ENCODE measurements at places on chromosomes 12 and 14.

- DNase-seq = no peak
These were observed 67.5 kb downstream of the SETD3 start for GRCh38 chr14:99413172-99413571.

DNA sequence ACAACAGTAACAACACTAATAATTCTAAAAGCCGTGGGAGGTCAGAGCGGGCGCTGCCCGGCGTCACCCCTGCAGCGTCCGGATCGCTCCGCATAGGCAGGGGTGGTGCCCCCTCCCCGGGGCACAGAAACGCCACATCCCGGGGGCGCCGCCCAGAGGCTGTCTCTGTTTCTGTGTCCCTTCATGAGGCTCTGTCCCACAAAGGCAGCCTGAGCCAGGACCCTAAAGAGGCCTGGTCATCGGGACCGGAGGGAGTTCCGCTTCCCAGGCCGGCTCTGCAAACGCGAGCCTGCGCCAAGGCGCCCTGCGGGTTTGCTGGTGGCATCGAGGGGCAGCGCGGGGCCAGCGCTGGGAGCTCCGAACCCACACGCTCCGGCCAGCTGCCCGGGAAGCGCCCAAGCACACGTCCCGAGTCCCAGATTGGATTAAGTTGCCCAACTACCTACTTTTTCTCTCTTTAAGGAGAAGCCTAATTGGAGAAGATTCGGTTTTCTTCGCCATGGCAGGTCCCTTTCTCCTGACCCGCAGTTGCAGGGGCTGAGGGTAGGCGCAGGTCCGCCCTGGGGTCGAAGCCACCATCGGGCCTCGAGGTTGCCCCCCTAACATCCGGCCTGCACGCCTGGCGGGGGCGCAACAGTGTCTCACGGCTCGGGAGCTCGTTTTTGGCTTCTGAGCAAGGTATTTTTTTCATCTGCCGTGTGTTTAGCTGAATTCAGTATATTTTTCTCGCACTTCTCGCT is 421.7 kb downstream of the VRK1 start:
- DNase-seq = peak; percentile 14

DNA sequence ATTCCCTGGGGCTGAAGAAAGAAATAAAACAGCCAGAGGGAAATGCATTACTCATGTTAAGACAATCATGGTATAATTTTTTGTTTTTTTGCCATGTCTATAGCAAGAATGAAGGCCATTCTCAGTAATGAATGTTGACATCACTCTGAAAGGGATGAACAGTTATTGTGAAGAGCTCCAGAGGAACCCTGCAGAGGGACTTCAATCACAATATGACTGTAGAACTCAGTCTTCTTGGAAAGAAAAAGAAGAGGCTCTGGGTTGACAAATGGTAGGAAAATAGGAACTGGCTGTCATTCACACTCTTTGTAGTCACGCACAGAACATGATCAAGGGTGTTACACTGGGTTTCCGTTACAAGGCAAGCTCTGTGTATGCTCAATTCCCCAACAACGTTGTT is 73.8 kb upstream of the DACT1 start:
- DNase-seq = no peak

DNA sequence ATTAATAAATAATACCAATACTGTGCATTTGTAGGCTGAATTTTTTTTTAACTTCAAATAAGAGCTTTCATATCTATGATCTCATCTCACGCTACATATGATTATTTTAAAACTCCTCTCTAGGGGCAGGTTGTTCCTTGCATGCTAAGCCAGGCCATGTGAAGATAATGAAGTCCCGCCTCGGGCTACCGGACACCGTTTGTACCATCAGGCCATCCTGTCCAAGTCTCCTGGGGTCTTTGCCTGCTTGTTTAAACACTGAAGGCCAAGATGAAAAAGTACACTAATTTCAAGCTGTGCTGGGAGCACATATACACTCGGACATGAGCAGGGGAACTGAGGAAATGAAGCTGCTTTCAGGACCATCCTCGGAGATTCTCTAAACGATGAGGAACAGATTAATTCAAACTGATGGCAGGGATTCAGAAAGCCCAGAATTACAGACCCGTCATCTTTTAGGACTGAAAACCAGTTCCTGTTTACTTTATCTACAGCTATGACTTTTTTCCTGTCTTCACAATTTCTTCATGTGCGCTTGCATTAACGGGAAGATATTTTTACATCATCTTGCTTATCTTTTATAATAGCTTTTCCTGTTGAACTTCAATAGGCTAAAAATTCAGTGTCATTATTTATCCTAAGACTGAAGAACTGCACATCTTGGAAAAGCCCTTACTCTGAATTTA is 6.3 kb upstream of the ABHD12B start:
- DNase-seq = no peak

DNA sequence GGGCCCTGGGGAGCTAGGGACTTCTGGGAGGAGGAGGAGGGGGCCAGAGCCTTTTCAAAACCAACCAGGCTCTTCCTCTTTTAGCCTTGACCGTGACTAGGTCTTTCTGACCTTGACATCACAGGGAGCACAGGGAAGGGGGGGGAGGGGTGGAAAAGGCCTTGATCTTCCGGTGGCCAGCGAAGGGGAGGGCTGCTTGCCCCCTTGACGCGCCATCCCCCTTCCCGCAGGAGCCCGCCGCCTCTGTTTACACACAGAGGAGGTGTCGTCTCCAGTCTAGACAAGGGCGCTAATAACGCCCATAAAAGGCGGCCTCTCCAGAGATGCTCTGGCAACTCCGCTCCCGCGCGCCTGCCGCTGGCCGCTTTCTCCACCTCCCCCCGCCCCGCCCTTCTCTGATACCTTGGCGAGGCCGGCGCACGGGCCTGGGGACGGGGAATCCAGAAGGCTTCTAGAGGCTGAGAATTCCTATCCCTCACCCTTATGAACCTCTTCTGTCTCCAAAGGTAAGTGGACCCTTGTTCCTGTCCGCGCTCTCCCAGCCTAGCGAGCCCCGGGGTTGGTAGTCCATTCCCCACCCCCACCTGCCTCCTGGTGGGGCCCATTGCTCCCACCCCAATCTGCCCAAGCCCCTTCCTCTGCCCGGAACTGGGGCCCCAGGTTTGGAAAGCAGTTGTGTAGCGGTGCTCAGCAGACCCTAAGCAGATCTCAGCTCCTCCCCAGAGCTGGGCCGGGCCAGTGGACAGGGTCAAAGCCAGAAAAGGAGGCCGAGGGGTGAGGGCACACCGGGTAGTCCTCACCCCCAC is 4.9 kb upstream of the HOXC12 start:
- DNase-seq = no peak

DNA sequence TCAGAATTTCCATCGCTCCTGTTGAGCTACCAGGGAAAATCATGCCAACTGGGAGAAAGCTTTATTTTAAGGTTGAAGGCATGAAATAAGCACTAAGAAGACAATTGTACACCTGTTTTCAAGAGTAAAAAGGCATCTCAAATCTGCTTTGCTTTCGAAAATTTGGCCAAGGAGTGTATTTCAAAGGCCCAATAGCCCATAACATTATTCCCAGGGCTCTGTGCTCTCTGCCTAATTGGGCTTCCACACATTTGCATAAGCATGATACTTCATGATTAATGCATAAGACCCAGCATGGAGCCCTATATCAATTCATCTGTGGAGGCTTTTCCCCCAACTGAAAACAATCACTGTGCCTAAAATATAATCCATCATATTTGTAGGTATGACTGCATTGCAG is 258.5 kb downstream of the NOVA1 start:
- DNase-seq = no peak

DNA sequence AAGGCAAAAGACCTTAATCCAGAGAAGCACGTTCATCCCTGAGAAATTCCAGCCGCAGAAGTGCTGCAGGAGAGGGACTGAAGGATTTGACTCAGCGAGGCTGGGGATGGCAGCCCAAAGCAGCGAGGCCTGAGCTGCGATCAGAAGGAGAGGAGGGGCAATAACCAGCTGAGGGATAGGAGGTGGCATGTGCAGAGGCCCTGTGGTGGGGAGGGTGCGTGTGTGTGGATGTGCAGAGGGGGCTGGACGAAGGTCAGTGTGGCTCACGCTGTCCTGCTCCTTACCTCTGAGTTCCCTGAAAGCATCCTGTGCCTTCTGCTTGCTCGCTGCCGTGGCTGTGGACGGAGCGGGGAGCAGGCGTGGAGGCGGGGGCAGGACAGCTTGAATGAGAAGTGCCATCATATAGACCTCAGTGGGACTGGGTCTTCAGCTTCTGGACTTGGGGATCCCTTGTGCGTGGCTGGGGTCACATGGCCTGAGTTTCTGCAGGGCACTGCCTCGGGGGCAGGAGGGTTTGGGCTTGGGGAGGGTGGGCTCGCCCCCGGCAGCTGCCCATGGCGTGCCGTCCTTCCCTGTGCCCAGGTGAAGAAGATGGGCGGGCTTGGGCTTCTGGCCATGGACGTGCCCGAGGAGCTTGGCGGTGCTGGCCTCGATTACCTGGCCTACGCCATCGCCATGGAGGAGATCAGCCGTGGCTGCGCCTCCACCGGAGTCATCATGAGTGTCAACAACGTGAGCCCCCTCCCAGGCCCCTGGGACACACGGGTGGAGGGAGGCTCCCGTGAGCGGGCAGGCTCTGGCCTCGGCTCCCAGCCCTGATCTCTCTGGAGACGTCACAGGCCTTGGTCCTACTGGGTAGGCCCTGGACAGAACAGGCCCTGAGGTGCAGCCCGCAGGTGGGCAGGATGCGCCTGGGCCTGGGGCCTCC is 11.0 kb downstream of the ACADS start:
- no peak for DNase-seq

GRCh38 chr14:101557811-101558738 is 3.2 kb upstream of the DIO3 start:
- no peak for DNase-seq

- DNase-seq = no peak
These were observed 187.1 kb downstream of the KITLG start for GRCh38 chr12:88393017-88393767.

Measured in AG20443 (cell line).